ENCODE measurements at places on chromosomes 16 and 17.

DNA sequence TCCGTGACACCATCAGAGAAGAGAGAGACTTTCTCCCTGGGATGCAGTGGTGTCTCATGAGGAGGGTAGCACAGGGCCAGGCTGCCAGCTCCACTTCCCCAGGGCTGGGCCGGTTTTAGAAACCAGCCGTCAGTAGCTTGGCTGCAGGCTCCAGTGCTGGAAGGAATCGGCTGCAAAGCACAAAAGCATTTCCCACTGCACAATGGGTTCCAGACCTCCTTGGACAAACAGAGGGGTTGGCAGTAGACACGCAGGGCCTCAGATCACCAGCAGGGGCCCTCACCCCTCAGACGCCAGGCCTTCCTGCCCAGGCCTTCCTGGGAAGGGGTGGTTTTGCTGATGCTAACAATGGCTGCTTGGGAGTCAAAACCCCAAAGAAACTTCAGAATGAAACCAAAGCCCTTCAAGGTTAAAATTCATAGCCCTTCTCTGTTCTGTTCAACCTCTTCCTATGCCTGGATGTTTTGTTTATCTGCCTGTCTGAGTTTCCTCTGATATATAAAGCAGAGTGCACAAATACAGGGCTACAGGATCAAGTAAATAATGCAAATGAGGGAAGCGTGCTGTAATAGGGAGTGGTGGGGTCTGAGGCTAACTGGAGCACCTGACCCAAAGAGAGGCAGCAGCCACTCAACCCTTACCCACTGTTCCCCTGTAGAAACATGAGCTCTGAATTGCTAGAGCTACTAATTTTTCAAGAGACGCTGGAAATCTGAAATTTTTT lies 26.2 kb downstream of the TEKT5 start:
- peak; percentile 31 for DNase-seq

DNA sequence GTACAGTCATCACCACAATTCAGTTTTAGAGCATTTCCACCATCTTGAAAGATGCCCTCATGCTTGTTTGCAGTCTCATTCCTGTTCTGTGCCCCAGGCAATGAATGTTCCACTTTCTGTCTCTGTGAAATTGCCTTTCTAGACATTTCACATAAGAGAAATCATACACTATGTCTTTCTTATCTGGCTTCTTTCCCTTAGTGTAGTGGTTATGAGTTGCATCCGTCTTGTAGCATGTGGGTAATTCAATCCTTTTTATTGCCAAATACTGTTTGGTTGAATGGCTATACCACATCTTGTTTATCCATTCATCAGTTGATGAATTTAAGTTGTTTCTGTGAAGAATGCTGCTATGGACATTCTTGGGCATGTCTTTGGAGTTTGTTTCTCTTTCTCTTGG lies 132.5 kb upstream of the PLCG2 start:
- peak; percentile 44 for DNase-seq

DNA sequence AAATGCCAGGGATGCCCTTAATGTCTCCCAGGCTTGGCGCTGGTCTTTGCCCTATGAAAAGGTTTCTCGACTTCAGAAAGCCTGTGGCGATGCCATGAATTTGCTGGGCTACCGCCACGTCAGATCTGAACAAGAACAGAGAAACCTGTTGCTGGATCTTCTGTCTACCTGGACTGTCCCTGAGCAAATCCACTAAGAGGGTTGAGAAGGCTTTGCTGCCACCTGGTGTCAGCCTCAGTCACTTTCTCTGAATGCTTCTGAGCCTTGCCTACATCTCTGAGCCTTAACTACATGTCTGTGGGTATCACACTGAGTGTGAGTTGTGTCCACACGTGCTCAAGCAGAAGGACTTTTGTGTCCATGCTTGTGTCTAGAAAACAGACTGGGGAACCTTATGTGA lies 11.4 kb downstream of the CHST4 start:
- DNase-seq: peak; percentile 32

DNA sequence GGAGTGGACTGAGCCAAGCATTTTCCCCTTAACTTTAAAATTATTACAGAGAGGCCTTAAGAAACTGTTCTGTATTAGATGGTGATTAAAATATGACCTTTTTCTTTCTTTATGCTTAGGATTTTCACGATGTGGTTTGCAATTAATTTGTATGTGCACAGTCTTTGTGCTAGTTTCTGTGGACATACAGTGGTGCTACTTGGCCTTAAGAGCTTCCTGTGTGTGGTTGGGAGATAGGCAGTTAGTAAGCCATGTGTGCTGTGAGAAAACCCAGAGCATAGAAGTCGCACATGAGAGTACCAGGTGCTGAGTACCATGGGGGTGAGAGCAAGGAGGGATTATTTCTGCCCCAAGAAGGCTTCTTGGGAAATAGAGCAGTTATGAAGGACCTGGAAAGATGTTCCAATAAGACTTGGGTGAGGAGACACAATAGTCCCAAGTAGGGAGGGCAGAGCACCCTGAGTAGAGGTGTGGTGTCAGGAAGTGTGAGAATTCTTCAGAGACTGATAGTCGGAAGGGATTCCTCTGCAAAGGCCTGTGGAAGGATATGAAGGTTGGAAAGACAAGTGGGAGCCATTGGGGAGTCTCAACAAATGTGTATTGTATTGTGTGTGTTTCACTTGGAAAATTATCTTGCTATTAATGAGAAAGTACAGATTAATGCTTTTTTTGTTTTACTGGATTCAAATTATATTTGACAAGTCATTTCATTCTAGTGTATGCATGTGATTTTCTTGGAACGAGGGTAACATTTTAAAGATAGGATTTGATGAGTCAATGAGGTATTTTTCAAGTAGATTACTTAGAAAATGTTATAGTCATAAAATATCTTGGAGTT lies 239.9 kb downstream of the PRKCA start:
- peak; percentile 76 for DNase-seq

DNA sequence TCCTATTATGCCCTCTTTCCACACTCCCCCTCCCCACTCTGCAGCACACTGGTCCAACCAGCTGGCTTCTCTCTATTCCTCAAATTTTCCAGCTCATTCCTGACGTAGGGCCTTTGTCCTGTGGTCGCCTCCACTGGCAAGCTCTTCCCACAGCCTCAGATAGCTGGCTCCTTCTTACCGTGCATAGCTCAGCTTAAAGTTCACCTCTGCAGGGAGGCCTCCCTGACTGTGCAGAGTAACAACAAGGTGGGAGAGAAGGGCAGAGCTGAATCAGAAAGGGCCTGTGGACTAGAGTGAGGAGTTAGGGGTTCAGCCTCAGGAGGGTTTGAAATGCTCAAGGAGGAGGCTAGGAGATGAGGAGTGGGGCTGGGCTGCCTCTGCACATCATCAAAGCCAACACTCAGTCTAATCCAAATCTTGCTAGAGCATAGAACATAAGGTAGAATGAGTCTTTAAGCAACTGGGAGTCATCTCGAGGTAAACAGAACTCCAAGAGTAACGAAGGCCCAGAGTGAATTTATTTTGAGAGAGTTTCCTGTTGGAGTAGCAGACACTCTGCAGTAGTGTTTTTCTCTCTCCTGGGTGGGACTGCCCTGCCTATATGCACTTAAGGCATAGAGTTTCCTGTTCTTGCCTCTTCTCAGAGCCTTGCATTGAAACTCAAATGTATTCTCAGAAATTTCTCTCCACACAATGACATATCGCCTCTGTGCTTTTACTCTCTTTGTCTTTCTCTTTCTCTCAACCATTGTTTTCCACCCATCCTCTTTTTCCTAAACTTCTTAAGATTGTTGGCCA lies 19.4 kb downstream of the SPPL2C start:
- DNase-seq: no peak

DNA sequence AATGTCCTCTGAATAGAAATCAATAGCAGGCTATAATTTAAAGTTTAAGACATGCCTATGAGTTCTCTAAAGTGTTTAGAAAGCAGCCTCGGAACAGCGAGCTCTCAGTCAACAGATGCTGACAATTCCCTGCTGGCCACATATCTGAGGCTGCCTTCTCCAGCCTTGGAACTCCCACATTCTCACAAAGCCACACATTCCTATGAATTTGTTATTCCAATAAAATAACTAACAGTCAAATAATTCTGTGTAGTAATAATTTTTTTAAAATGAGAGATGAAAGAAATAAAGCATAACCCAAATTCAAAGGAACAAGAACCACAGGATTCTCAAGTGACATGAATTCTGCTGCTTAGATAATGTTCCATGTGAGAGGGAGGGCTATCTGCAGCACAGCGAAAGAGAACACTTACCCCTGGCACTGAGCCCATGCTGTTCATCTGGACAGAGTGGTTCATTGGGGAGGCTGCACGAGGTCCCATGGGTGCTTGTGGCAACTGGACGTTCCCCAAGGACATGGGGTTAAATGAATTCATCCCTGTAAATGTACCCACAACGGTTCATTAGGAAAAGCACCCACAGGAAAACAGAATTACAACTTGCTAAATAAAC lies 56.9 kb upstream of the TRAP1 start:
- peak; percentile 33 for DNase-seq

DNA sequence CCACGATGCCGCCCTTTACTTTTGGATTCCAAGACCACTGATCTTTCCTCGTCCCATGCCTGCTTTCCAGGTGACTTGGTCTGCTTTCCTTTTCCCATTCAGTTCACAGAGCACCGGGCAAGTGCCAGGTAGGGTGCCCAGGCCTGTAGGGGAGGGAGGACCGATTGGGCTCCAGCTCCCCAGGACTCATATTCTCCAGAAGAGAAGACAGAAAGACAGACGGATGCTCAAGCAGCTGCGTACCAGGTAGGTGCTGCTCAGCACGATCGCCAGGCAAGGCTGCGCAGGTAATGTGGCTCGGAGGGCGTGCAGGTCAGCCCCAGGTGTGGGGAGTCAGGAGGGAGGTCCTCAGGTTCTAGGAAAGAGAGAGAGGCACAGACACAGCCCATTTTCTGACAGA lies 67.5 kb upstream of the ZNF423 start:
- no peak for DNase-seq
